Stimulated activated CD8-positive, alpha-beta memory T cell treated with anti-CD3 and anti-CD28 coated beads, Interleukin-2, amount 100 ng/mL, for 48 hours (primary cell): ENCODE measurements at places on chromosomes 4 and X.

GRCh38 chr4:7201420-7202305, 9.3 kb downstream of the SORCS2 start:
- no peak for DNase-seq

GRCh38 chrX:77622233-77622632, 163.8 kb downstream of the ATRX start:
- no peak for DNase-seq

GRCh38 chr4:152206646-152207377, 329.1 kb downstream of the FBXW7 start:
- DNase-seq, result no peak

- no peak for DNase-seq
These were observed 20.0 kb downstream of the DIAPH2 start for GRCh38 chrX:96704629-96705028.

- no peak for DNase-seq
These were observed 11.2 kb upstream of the PLAC8 start for GRCh38 chr4:83125738-83126141.
